ENCODE measurements at places on chromosomes 4 and X. TPM values are rescaled to one million over a fixed set of nuclear protein-coding genes. Genes with fewer than 3 reads are reported as not detected.

DNA sequence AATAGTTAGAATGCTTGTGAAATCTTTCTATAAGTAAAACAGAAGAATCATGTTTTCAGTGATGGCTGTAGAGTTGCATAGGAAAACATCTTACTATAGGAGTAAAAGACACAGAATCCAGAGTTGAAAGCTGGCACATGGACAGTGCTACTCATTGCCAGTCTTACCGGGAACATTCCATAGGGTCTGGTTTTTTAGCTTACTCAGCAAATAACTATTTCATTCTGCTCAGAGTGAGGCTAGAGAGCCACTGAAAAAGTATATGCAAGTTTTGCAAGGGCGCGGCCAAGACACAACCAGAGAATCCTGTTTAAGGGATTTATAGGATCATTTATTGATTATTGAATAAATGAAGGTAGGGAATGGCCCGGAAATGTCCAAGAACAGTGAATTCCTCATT is 60.3 kb downstream of the MTHFD2L start:
- no peak for DNase-seq

GRCh38 chr4:156294577-156294976 is 340.9 kb upstream of the CTSO start:
- DNase-seq, result no peak

GRCh38 chrX:138986235-138986634 is 274.7 kb upstream of the FGF13 start:
- no peak for DNase-seq

DNA sequence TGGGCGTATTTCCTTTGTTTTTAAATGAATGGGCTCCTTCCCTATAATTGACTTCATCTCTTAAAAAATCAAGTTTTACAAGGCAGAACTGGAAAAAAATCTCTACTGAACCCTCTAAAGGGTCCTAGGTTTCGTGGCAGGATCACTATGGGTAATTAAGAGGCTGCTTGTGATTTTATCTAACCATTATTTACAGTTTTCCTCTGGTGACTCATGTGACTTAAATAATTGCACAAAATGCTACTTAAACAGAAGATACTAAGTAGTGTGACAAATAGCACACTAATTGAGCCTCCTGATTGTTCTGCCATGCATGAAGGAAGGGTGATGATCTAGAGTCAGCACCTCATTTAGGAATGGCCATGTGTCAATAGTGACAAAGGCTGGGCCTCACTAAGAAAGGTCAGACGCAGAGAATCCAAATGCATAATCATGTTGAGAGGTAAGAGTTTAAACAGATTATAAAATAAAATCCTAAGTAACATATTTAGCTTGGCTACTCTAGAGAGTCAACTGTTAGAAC is 35.5 kb downstream of the OFD1 start:
- DNase-seq, result no peak

- no peak for DNase-seq
Measured at GRCh38 chr4:111400741-111401140, 744.5 kb upstream of the FAM241A start.

- no peak for DNase-seq
Measured at GRCh38 chr4:148980782-148981480, 538.7 kb upstream of the NR3C2 start.

- DNase-seq, result no peak
Measured at GRCh38 chr4:182828360-182829025, 88.7 kb downstream of the DCTD start.

- peak; percentile 34 for DNase-seq
Measured at GRCh38 chr4:86594559-86595425, 677 bp downstream of the PTPN13 start.

GRCh38 chrX:80335062-80335830 is 85.0 kb upstream of the TENT5D start:
- DNase-seq, result peak; percentile 26

- no peak for DNase-seq
Measured at GRCh38 chrX:8846266-8846665, 45.1 kb upstream of the FAM9A start.

DNA sequence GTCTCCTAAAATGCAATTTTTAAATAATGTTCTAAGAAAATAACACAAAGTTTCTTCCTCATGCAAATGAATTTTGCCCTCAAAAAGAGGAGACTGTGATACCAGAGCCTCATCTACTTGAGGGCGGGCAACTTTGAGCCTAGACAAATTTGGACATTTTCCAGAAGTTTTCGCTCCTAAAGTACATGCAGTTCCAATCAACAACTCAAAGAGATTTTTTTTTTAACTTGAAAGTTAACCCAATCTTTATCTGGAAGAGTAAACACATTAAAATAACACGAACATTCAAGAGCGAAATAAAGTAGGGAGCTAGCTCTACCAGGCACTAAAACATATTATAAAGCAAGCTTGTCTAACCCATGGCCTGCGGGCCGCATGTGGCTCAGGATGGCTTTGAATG is 29.4 kb upstream of the FBXW7 start:
- no peak for DNase-seq

- DNase-seq, result no peak
Measured at GRCh38 chr4:167100120-167100519, 134.2 kb downstream of the SPOCK3 start.

- DNase-seq, result no peak
Measured at GRCh38 chrX:113457719-113458118, 617.1 kb upstream of the AMOT start.

DNA sequence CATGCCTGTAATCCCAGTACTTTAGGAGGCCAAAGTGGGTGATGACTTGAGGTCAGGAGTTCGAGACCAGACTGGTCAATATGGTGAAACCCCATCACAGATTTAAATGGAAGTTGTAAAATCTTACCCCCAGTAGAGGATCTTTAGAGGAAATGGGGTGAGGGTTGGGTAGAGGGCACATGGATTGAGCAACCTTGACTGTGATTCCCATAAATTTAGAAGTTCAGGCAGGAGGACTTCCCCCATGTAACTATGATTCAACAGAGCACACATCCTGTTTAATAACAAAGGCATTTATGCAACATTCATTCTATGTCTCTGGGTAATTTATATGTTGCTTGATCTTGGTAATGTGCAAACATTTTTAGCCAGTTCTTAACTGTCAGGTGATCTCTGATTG is 143.1 kb downstream of the RBM47 start:
- DNase-seq, result no peak

DNA sequence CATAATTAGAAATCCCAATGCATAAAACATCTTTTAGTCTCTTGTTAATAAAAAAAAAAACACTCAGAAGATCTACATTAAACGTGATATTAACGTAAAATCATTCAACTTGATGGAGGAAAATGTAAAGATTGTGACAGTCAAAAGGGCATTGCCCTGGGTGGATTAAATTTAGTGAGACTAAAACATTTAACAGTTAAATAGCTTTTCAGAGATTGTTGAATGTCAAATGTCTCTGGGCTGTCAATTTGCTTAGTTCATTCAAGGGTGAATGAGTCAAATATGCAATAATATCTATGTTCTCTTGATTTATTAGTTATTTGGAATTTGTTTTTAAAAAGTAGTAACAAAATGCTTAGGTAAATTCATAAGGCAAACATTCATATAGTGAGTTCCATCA is 836.6 kb upstream of the PCDH10 start:
- DNase-seq, result no peak

GRCh38 chr4:26093551-26093950 is 179.5 kb downstream of the SMIM20 start:
- no peak for DNase-seq

DNA sequence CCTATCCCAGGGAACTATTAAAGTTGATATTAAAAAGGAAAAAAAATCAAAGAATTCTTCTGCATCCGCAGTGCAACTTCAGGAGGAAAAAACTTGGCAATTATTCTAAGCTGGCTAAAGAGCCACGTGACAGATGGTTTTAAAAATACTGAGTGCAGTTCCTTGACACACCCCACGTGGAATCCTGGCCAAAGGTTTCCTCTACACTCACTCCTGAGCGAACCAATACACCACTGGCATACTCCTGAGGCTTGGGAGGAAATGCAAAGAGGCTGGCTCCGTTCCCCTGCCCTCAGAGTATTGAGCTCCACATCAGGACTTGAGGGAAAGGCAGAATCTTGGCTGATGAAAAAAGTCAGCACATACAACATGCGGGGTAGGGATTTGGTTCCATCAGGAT is 133.8 kb upstream of the ATP6AP2 start:
- no peak for DNase-seq

GRCh38 chr4:136803433-136803832 is 728.9 kb downstream of the PCDH18 start:
- no peak for DNase-seq

- no peak for DNase-seq
Measured at GRCh38 chr4:158605393-158605792, 66.3 kb downstream of the C4orf46 start.

DNA sequence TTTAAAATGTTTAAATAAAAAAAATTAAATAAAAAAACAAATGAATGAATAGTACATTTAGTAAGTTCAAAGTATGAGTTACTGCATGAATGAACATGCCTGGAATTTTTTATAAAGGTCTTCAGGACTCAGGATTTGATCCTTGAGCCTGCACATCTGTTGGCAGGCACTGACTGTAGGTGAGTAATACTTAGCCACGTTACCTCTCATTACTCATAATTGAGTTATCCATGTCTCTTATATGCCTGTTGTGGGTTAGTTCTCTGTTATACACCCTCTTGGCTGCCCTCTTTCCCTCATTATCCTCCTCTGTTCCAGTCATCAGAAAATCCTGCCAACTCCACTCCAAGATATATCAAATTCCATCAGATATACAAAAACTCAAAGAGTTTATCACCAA is 276.0 kb downstream of the FBXW7 start:
- no peak for DNase-seq

- DNase-seq, result no peak
Measured at GRCh38 chr4:82842593-82842992, 44.0 kb upstream of the SCD5 start.

- no peak for DNase-seq
Measured at GRCh38 chr4:3199653-3200422, 49.1 kb upstream of the MSANTD1 start.

- DNase-seq, result no peak
Measured at GRCh38 chr4:142201041-142201440, 564.7 kb downstream of the IL15 start.

- DNase-seq, result no peak
Measured at GRCh38 chrX:16635040-16635439, 14.9 kb upstream of the S100G start.

GRCh38 chr4:25903900-25904747 is 9.9 kb upstream of the SMIM20 start:
- no peak for DNase-seq

DNA sequence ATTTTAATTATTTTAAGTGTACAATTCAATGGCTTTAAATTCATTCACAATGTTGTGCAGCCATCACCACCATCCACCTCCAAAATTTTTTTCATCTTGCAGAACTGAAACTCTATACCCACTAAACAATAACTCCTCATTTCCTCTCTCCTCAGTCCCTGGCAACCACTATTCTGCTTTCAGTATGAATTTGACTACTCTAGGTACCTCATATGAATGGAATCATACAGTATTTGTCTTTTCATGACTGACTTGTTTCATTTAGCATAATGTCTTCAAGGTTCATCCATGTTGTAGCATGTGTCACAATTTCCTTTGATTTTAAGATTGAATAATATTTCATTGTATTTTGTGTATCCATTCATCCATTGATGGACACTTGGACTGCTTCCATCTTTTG is 46.9 kb downstream of the KIF4A start:
- no peak for DNase-seq

GRCh38 chr4:125994024-125994423 is 679.3 kb downstream of the FAT4 start:
- no peak for DNase-seq

Gene IQSEC2
- 17.1 TPM for total RNA-seq

Gene SPANXD
- total RNA-seq, result not detected

Gene CFI
- total RNA-seq, result 6.8 TPM

Gene FOXO4
- 39.5 TPM for total RNA-seq

Gene MID1
- total RNA-seq, result 9.4 TPM

Gene STK32B
- 0.55 TPM for total RNA-seq

Gene ZCCHC18
- 0.99 TPM for total RNA-seq

Gene STOX2
- total RNA-seq, result 12.2 TPM

Gene CLNK
- total RNA-seq, result not detected

Gene ADH1C
- total RNA-seq, result 2.6 TPM

Gene P2RY4
- not detected for total RNA-seq

Gene UGT2B15
- not detected for total RNA-seq

All from left ventricle myocardium inferior (tissue), 1 donor.